NCI-H748 treated with DMSO at 0.1 percent for 48 hours (cell line): ENCODE measurements at places on chromosomes 3 and 15.

DNA sequence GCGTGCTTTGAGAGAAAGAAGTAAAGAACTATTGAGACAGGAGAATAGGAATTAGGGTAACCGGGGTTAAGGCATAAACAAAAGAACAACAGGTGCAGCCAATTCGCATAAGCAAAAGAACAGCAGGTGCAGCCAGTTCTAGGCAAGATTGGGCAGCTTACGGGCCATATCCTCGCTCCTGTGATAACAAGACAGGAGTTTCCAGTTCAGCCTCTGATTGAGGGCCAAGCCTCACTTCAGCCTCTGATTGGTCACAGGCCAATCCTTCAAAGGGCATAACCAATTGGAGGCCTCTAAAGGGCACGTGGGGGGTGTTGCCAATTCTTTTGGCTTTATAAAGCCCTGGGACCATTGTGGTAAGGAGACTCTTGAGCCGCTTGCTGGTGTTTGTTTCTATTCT, 143.5 kb downstream of the GADL1 start:
- peak; percentile 24 for DNase-seq

- DNase-seq, result no peak
Measured at GRCh38 chr15:41730543-41730942, 43.7 kb upstream of the MAPKBP1 start.

DNA sequence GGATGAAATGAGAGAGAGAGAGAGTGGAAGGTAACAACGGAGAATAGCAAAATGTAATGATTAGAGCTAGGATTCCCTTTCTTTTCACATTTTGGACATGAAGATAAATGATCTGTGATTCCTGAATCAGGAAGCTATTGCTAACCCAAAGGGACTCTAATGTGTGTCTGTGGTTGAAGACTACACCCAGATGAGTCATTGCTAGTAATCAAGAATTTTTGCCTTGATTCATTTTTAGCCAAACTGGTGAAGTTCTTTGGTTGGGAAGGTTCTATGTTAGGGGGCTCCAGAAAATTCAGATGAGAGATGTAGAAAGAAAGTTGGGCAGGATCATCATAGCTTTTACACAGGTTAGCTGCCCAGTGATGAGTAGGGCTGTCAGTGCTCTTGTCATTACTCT, 116.4 kb downstream of the DUT start:
- no peak for DNase-seq

DNA sequence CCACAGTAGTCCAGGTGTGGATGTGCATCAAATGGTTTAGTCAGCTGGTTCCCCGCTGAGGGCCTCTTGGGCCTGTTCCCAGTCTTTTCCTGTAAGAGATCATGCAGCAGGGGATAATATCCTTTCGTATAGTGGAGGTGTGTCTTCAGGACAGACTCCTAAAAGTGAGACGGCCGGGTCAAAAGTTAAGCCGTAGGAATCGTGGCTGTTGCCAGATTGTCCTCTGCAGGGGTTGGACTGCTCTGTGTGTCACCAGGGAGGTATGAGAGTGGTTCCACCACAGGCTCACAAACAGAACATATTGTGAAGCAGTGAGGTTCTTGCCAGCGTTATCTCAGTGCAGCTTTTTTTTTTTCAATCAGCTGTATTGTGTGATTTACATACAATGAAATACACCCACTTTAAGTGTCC, 95.0 kb downstream of the VGLL4 start:
- DNase-seq, result no peak

GRCh38 chr15:89186803-89187202, 34.6 kb downstream of the RLBP1 start:
- DNase-seq, result no peak

DNA sequence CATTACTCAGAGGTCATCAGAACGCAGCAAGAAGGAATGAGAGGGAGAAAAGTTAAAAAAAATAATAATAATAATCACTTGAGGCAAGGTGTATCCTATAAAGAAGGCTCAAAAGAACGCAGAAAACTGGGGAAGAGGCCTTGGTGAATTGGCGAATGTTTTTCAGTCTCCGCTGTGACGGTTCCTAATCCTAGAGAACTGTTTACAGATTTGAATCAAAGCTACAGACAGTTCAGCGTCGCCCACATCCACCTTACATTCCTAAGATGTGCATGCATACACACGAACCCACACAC, 634 bp downstream of the ZMAT3 start:
- DNase-seq, result no peak

DNA sequence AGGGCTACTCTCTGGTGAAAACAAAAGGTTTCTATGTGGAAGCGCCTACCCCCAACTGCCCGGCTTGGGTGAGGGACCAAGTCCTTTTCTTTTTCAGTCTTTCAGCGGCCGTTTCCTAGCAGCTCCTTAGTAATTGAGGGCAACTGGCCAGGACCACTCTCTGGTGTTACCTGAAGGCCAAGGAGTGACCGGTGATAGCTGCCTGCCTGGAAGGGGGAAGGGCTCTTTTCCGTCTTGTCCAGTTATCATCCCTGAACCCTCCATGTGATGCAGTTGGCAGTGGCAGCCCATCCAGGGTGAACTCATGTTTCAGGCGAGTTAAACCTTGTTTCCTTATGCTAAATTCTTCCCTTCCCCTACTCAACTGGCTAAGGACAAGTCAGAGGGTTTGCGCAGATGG, 33.3 kb downstream of the RHCG start:
- no peak for DNase-seq

- DNase-seq, result no peak
Measured at GRCh38 chr3:180700941-180701340, 21.7 kb upstream of the CCDC39 start.

GRCh38 chr3:126450744-126451143, 24.9 kb downstream of the ZXDC start:
- DNase-seq, result no peak

DNA sequence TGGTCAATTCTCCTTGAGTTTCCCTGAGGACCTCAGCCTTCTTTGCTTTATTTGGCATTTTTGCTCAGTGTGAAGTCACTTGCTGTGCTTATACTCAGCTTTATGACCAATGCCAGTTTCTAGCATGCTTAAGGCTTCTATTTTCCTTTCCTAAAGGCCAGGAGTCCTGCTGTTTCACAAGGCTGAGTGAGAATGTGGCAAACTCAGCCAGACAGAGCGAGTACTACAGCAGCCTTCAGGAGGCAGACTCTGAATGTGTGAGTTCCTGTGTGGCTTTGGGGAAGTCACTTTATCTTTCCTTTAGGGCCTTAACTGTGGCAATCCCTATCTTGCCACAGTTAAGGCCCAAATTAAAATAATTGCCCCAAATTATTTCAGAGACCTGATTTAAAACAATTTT, 213.2 kb upstream of the MRPL3 start:
- DNase-seq, result no peak
